ENCODE measurements at places on chromosomes 16 and 17.

DNA sequence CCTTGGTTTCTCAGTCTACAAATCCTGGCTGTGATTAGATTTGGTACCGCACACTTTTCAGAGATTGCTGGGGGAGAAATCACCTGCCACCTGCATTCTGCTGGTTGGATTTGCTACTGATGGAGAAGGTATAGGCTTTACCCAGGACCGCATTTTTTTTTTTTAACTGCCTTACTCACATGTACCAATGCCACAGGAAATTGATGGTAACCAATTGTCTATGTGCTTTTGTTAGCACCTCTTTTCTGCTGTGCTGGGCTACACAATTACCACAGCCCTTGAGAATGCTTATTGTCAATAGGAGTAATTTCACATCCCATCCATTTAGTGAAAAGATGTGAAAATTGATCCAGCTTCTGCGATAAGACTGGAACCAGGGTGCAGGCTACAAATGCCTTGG is 74.4 kb upstream of the TANC2 start:
- DNase-seq, result no peak

- no peak for DNase-seq
Observed at GRCh38 chr16:19219836-19220235, 51.8 kb downstream of the SYT17 start.

GRCh38 chr16:56373003-56373402 is 52.3 kb downstream of the AMFR start:
- DNase-seq, result no peak

DNA sequence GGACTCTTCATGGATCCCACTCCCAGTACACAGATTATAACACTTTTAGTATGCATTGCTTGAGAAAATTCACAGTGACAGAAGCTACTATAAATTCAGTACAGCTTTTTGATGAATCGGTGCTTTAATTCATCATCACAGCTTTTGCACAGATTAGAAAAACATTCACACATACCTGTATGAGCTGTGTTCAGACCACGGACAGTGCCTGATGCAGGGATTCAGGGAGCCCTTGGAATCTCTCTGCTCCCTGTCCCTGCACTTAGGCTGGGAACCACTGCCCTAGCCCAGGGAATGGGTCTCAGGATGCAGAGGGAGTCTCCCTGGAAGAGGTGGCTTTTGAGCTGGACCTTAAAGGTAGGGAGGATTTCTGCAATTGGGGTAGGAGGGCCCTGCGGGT is 13.9 kb downstream of the TBKBP1 start:
- no peak for DNase-seq

- DNase-seq, result peak; percentile 11
Observed at GRCh38 chr17:11031787-11032186, 193.9 kb upstream of the PIRT start.

DNA sequence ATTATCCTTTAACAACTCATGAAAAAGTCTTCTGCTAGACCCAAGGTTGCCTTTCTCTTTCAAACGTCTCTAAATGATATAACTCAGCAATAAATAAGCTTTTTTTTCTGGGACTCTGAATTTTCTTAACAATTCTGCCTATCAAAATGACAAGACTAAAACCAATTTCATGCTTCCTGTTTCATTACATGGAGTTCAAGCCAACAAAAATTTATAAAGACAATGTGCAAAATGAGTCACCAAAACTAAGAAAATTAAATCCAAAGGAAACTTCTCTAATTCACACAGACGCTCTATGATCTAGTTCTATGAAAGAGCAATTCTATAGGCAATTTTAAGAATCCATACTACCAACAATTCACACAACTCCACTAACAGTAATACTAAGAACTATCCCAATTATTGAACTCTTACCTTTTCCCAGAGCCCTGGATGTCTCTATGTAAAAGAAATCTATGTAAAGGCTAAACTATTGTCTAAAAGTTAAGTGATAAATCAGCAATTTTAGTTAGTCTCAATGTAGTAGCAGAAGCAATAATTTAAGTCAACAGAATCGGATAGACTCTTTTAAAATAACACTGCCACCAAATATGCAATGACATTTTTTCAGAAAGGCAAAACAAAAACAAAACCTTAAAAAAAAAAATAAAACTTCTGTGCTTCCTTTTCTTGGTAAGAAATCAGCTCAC is 44.2 kb downstream of the ZZEF1 start:
- DNase-seq, result no peak

DNA sequence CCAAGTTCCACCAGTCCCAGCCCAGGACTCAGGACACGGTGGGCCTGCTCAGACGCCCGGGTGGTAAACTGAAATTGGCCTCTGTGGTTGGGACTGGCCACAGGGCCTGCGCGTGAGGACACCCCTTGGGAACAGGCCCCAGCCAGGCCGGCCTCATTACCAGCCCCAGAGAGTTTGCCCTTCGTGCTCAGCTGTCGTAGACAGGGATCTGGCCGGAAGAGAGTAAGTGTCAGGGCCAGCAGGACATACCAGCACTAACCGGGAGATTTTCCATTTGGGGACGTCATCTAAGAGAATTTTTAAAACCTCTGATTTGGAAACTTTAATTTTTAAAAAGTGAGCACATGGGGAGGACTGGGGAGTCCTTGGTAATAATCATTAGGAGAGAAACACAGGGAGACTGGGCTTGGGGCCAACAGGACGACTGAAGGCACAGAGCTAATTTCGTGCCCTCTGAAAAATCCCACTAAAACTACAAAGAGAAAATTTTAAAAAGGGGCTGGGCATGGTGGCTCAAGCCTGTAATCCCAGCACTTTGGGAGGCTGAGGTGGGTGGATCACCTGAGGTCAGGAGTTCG is 2.4 kb upstream of the RBFOX3 start:
- no peak for DNase-seq

GRCh38 chr16:3822366-3823045 is 58.0 kb downstream of the CREBBP start:
- DNase-seq, result no peak

GRCh38 chr17:37148156-37148555 is 199.4 kb downstream of the AATF start:
- DNase-seq, result no peak

DNA sequence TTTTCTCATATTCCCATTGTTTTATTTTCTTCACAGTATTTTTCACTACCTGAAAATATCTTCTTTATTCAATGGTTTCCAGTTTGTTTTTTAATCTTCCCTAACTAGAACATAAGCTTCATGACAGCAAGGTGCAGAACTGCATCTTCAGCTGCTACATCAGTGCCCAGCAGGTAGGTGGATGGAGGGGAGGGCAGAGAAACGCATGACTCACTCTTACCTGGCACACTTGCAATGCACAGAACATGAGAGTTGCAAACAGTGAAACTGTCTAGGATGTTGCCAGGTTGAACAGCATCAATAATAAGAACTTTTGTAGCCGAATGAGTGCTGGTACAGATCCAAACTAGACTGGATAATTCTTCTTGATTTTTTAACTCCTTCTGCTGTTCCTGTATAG is 127.1 kb downstream of the SPAG9 start:
- DNase-seq, result no peak

DNA sequence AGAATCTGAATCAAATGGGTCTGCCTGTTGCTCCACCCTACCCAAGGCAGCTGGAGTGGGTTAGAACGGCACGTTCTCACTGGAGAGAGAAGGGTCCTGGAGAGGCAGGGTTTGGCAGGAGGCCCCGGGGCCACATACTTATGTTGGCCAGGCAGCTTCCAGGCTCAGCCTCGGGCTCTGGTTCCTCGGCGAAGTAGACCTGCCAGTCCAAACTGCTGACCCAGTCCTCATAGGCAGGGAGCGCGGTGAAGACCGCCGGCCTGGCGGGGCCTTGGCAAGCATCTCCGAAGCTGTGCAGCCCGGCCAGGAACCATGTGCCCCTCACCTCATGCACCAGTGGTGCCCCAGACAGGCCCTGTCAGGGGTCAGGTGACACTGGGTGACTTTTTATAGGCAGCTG is 4.8 kb downstream of the PRSS53 start:
- DNase-seq, result no peak

- no peak for DNase-seq
Observed at GRCh38 chr17:42252597-42253550, 23.3 kb downstream of the STAT5B start.

DNA sequence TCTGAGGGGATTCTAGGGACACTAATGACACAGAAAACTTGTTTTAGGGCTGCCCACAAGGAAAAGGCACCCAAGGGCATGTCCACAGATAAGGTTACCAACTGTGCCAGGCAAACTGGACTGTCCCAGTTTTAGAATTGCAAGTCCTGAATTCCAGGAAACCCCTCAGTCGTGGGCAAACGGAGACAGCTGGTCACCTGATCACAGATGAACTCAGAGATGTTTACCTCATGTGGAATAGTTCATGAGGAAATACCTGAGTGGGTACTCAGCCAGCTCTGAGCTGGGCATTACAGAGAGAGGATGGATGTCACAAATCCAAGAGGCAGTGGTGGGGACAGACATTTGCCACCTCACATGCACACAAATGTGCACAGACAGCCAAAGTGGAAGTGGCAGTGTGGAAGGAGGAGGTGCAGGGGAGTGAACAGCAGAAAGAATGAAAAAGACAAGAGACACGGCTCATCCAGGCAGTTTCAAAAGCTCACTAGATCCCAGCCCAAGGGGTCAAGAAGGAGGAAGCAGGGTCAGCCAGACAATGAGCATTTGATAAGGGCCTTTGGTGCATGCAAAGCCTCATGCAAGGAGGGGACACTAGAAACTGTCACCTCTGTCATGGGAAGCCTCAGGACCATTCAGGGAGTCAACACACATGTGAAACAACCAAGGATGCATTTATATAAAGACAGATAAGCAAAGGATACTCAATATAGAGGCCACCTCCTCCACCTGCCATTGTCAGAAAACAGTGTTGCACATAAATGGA is 24.8 kb downstream of the TTLL6 start:
- no peak for DNase-seq

DNA sequence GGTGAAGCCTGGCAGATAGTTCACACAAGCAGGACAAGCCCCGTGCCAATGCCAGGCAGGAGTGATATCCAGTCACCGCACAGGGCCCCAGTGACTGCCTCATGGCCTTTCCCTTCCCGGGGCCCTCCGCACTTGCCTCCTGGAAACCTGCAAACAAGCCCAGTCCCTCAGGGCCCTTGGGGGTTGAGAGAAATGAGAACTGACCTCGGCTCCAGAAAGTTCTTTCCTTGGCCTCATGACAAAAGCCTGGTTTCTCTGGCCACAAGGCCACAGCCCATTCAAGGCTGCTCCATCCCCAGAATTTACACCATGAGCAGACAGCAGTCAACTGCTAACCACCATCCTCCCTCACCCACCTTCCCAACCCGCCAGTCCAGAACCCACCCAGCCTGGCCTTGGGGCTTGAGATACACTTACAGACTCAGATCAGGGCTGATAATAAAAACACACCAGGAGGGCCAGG is 77.6 kb downstream of the CCDC182 start:
- DNase-seq, result no peak

DNA sequence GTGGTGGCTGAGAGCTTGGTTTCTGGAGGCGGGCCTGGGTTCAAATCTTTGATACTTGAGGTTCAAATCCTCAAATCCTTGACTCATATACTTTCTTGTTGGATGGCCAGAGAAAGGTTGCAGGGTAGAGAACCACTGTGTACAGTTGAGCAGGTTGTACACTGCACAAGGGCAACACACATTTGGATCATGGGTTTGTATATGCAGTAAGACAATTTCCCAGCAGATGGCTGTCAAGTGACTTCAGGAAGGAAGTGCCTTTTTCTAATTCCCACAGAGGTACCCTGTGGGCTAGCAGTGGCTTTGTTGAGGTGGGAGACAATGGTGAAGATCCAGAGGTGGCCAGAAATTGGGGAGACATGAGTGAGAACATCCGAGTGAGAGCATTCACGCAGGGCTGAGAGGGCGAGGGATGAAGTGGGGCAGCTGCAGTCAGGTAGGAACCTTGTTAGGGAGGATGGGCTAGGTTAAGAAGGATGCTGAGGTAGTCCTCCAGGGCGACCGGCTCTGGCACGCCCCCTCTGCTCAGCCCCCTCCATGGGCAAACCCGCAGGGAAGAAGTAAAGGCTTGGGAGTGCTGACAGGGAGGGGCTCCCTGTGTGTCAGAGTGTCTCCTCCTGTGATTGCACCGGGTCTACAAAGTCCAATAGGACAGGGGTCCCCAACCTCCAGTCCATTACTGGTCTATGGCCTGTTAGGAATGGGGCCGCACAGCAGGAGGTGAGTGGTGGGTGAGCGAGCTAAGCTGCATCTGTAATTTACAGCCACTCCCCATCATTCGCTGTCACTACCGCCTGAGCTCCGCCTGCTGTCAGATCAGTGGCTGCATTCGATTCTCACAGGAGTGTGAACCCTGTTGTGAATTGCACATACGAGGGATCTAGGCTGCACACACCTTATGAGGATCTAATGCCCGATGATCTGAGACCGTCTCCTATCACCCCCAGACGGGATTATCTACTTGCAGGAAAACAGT is 2.7 kb downstream of the C16orf89 start:
- no peak for DNase-seq

GRCh38 chr16:30762991-30763725 is 1.0 kb downstream of the RNF40 start:
- no peak for DNase-seq

GRCh38 chr17:60583008-60583407 is 17.0 kb upstream of the PPM1D start:
- DNase-seq, result no peak

DNA sequence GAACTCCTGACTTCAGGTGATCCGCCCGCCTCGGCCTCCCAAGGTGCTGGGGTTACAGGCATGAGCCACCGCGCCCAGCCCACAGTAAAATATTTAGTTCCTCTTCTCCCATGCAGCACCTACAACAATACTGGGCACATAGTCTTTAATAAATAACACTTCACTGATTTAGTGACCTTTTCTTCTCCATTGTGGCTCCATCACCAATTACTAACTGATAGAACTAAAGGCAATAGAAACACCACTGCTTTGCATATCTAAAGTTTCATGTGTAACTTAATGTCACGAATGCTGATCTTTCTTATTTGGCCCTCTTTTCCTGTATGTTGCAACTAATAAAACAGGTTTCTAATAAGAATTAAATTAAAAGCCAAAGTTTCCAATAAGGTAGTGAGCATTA is 38.9 kb downstream of the TRIM37 start:
- no peak for DNase-seq

GRCh38 chr17:924711-925475 is 54.7 kb downstream of the NXN start:
- no peak for DNase-seq

- DNase-seq, result peak; percentile 36
Observed at GRCh38 chr16:47477679-47478078, 16.5 kb downstream of the PHKB start.

DNA sequence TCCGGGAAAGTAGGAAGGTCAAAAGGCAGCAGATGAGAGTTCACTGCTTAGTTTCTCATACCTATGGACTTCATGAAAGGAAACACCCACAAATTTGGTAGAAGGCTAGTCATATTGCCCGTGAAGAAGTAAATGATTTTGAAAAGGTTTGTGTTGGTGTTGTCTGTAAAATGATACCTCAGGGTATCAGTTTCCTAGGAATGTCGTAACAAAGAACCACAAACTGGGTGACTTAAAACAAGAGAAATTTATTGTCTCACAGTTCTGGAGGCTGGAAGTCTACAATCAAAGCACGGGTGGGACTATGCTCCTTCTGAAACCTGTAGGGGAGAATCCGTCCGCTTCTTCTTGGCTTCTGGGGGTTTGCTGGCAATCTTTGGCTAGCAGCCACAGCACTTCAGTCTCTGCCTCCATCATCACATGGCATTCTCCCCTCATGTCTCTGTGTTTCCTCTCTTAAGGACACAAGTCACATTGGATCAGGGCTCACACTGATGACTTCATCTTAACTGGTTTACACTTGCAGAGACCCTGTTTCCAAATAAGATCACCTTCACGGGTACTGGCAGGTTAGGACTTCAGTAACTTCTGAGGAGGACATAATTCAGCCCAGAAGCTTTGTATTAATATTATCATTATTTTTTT is 2.0 kb upstream of the NAE1 start:
- peak; percentile 36 for DNase-seq

Data from HT1080 (cell line).